Astrocyte (in vitro differentiated cells and primary cell): ENCODE measurements at places on chromosomes 1 and 21. TPM values are rescaled to one million over a fixed set of nuclear protein-coding genes. Genes with fewer than 3 reads are reported as not detected.
A peak's percentile ranks its signal among the peaks of the same experiment; 100 is the strongest.

GRCh38 chr1:68322837-68323687, 90.7 kb upstream of the WLS start:
- H3K4me3 ChIP-seq = no peak overlapping the region
- no peak overlapping the region for H3K27ac ChIP-seq

GRCh38 chr21:28581976-28582375, 410.7 kb downstream of the LTN1 start:
- no peaks in the 10 kb centered on the region for H3K27me3 ChIP-seq
- H3K4me3 ChIP-seq = no peak overlapping the region
- no peak overlapping the region for H3K27ac ChIP-seq
- no peaks in the 10 kb centered on the region for H3K36me3 ChIP-seq
- DNase-seq = no peak

DNA sequence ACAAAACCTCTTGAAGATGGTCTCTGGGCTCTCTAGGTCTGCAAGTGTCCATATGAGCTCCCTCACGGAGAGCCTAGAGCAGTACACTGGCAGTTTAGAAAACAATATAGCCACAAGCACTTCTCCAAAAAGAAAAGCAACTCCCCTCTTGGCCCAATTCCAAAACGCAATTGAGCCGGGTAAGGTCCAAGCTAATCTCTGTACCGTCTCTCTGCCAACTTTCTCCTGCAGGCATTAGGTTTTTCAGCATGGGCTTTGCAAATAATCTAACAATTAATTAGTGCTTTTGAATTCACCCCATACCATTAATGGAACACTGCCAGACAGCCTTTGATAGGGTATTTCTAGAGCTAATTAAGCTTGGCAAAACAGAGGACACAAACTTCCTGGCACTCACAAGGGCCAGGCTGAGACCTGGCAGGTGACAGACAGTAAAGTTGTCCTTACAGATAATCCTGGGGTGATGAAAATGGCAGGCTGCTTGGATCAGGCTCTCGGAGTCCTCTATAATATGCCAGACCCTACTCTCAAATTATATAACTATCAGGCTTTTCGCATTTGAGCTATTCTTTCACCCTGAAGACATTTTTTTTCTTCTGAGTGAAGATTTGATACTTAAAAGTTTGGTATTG, 39.8 kb downstream of the TGFBR3 start:
- H3K27ac ChIP-seq = no peak overlapping the region
- no peaks in the 10 kb centered on the region for H3K27me3 ChIP-seq
- H3K4me3 ChIP-seq = no peak overlapping the region
- peak; percentile 19 for DNase-seq
- no peaks in the 10 kb centered on the region for H3K36me3 ChIP-seq

GRCh38 chr1:243726806-243727502, 123.1 kb downstream of the AKT3 start:
- peaks cover 2% of the 10 kb centered on the region for H3K4me1 ChIP-seq
- no peak overlapping the region for H3K4me3 ChIP-seq
- H3K36me3 ChIP-seq = no peaks in the 10 kb centered on the region
- DNase-seq = no peak
- no peaks in the 10 kb centered on the region for H3K27me3 ChIP-seq

The TFF2 gene
- not detected in 2 replicates for total RNA-seq

- H3K4me3 ChIP-seq = no peak overlapping the region
- H3K27me3 ChIP-seq = no peaks in the 10 kb centered on the region
- no peak for DNase-seq
- H3K4me1 ChIP-seq = peaks cover 13% of the 10 kb centered on the region
- H3K36me3 ChIP-seq = no peaks in the 10 kb centered on the region
These were observed 241.6 kb downstream of the BACH1 start for GRCh38 chr21:29540289-29540688.

DNA sequence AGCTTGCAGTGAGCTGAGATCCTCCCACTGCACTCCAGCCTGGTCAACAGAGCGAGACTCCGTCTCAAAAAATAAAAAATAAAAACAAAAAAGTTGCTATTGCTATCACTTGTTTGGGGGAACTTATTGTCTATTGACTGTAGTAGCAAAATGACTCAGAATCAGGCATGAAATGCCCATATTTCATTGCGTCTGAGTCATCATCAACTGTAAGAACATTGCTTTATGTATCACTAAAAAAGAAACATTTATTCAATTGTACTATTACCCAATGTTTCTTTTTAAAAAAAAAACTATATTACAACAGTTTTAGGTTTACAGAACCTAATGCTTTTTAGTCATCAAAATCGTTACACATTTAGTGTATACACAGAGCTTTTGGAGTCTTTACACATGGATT, 91.0 kb upstream of the FMN2 start:
- H3K36me3 ChIP-seq = no peaks in the 10 kb centered on the region
- peaks cover 12% of the 10 kb centered on the region for H3K27me3 ChIP-seq
- no peaks in the 10 kb centered on the region for H3K4me1 ChIP-seq

The C21orf91 gene
- total RNA-seq = 31.9 and 33.6 TPM in 2 replicates
